ENCODE measurements at places on chromosomes 4 and X.

DNA sequence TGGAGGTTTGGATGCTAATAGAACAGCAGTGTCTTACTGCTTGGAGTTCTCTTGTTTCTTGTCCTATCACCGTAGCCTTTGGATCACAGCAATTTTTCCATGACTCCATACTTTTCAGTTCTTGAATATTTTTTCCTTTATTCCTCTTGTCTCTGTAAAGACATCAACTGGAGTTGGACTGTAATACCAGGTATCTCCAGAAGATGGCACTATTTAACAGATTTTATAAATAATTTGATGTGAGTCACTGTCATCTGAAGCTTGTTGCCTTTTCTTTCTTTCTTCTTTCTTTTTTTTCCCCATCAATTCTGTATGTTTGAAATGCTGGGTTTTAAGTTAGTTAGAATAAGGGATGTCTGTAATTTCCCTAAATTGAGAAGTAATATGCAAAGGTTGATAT, 24.1 kb downstream of the HPRT1 start:
- no peak for DNase-seq

- DNase-seq: no peak
Measured at GRCh38 chr4:8221476-8221875, 22.4 kb downstream of the SH3TC1 start.

GRCh38 chr4:141540643-141541042, 95.7 kb upstream of the IL15 start:
- DNase-seq: no peak

DNA sequence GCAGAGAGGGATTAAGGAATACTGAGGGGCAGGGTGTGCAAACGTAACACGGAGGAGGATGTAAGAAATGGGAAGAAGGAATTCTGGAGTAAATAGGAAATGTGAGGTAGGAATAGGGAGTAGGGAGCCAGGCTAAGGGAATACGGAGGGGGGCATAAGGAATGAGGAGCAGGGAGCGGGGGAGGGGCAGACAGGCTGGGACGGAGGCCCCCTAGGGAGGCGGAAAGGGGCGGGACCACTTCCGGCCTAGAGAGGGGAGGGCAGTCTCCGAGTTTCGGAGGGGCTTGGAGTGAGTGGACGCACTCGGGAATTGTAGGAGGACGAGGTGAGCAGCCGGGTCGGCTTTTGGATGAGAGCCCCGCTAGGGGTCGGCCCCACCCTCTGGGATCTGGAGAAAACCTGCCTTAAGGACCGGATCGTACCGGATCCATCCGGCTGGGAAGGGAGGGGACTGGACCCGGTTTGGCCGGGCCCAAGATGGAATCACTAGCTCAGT, 612 bp downstream of the MAGED2 start:
- no peak for DNase-seq

GRCh38 chr4:175935016-175935661, 123.1 kb upstream of the GPM6A start:
- DNase-seq: peak; percentile 81

DNA sequence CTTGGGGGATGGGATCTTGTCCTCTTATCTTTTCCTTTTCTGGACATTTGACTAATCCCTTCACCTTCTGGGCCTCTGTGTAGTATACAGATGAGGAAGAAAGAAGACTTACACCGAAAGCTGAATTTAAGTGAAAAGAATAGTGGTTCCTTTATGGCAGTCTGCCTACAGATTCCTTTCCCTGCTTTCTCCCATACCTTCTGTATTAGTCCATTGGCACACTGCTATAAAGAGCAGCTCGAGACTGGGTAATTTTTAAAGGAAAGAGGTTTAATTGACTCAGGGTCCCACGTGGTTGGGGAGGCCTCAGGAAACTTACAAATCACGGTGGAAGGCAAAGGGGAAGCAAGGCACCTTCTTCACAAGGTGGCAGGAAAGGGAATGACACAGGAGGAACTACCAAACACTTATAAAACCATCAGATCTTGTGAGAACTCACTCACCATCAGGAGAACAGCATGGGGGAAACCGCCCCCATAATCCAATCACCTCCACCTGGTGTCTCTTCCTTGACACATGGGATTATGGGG, 34.0 kb upstream of the CD38 start:
- DNase-seq: no peak

All from PC-9 (cell line).